ENCODE measurements at places on chromosomes 11 and 22. TPM values are rescaled to one million over a fixed set of nuclear protein-coding genes. Genes with fewer than 3 reads are reported as not detected.

The SHANK2 gene
- 2.6 TPM for total RNA-seq

The PTPRCAP gene
- 0.26 TPM for total RNA-seq

The FJX1 gene
- 71.6 TPM for total RNA-seq

The SLC37A2 gene
- total RNA-seq, result 0.06 TPM

The KRTAP5-10 gene
- total RNA-seq, result not detected

The HIKESHI gene
- total RNA-seq, result 59.6 TPM

The RIBC2 gene
- total RNA-seq, result 1.2 TPM

The KRTAP5-11 gene
- not detected for total RNA-seq

The SELENOM gene
- total RNA-seq, result 129 TPM

The RFPL1 gene
- total RNA-seq, result not detected

The TRPM5 gene
- total RNA-seq, result not detected

The TIGD3 gene
- not detected for total RNA-seq

The C22orf23 gene
- total RNA-seq, result 0.40 TPM

The ANO1 gene
- 16.4 TPM for total RNA-seq
